Central memory CD8-positive, alpha-beta T cell (primary cell): ENCODE measurements at places on chromosomes 4 and X.

GRCh38 chr4:27524224-27524623 lies 663.6 kb downstream of the STIM2 start:
- DNase-seq, result no peak

DNA sequence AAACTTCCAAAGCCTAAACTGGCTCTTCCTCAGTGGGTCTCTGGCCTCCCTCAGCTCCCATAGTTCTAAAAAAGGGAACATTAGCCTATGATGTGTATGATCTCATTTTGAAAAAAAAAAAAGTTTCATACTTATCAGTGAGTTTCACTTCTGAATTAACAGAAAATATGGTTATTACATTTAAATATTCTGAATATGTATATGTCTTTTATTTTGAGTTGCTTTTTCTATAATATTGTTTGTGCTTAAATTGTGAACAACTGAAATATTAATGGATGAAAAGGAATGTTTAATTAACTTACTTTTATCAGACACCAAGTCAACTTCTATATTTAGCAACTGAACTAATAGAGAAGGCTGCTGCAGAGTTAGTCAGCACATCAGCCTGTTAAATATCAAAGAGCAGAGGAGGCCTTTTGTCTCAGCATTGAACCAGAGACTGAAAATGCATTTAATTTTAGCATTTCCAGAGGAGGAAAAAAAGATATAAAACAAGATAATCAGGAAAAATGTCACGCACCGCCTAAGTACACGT lies 20.4 kb upstream of the FHL1 start:
- no peak for DNase-seq

GRCh38 chrX:72001471-72001870 lies 90.8 kb downstream of the NHSL2 start:
- no peak for DNase-seq

GRCh38 chr4:38306482-38307071 lies 346.4 kb downstream of the PTTG2 start:
- DNase-seq, result no peak

GRCh38 chr4:74543231-74543781 lies 98.4 kb downstream of the AREG start:
- DNase-seq, result no peak

DNA sequence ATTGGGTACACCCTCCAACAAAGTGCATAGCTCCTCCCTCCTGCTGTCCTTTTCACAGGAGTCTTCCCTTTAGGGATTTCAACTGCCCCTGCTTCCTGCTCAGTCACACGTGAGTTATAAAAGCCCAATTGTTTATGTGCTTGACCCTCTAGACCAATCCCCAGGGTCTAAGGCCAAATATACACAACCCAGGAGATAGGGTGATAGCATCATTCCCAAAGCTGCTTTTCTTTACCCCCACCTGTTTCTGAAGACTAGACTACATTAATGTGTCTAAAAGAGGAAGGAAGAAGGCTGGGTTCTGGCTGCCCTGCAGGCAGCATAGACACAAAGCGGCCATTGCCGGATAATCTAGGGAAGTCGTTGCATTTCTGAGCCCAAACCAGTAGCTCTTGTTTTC lies 526.7 kb upstream of the FRG1 start:
- DNase-seq, result no peak

DNA sequence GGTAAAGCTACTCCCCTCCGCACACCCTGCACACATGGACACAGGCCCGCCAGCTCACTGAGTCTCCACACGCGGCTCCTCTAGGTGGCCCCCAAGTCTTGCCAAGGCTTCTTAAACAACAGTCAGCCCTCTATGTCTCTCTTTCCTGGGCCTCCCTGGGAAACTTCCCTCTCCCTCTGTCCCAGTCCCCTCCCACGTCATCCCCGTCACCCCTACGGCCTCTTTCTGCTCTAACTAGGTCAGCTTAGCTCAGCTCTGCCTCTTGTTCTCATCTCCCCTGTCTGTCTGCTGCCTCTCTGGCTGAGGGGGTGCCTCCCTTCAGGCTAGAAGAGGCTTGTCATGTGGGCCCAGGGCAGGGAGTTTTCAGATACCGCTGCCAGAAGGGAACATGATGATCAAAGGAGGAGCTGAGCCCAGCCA lies 38.8 kb downstream of the SEPTIN6 start:
- DNase-seq, result no peak
